Neural progenitor cell (in vitro differentiated cells): ENCODE measurements at places on chromosomes 6 and 20. TPM values are rescaled to one million over a fixed set of nuclear protein-coding genes. Genes with fewer than 3 reads are reported as not detected.

GRCh38 chr20:44911264-44911921 lies 1.5 kb downstream of the PABPC1L start:
- peaks cover 5% of the 10 kb centered on the region for H3K36me3 ChIP-seq
- DNase-seq = peak; percentile 88
- H3K27me3 ChIP-seq = no peaks in the 10 kb centered on the region
- peaks cover 8% of the 10 kb centered on the region for H3K4me1 ChIP-seq
- peak overlapping the region; percentile 91 for H3K4me3 ChIP-seq

DNA sequence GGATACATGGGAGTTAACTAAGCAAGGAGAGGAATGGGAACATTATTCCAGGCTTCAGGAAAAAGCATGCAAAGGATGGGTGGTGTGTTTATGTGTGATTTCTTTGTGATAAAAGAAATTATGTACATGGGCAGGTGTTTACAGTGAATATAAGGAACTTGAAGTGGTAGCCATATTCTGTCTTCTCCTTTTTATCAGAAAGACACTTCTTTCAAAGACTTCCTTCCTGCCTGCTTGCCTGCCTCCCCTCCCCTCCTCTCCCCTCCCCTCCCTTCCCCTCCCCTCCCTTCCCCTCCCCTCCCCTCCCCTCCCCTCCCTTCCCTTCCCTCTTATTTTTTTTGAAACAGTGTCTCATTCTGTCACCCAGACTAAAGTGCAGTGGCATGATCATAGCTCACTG lies 14.4 kb downstream of the CYB5R4 start:
- no peak overlapping the region for H3K27ac ChIP-seq
- H3K27me3 ChIP-seq = no peaks in the 10 kb centered on the region
- DNase-seq = no peak
- no peaks in the 10 kb centered on the region for H3K36me3 ChIP-seq

GRCh38 chr20:44115762-44116644 lies 71.0 kb downstream of the JPH2 start:
- no peaks in the 10 kb centered on the region for H3K27me3 ChIP-seq
- H3K4me1 ChIP-seq = no peaks in the 10 kb centered on the region
- H3K4me3 ChIP-seq = no peak overlapping the region
- no peak overlapping the region for H3K27ac ChIP-seq
- H3K36me3 ChIP-seq = no peaks in the 10 kb centered on the region

GRCh38 chr6:13711733-13712598 lies at the start of gene RANBP9:
RANBP9 (minus strand) TSS chr6:13711835; CDS start chr6:13711505, 330 bp downstream.
- peak within 1 kb of the TSS; percentile 98 for H3K27ac ChIP-seq
- DNase-seq = peak; percentile 94
- H3K4me3 ChIP-seq = peak within 1 kb of the TSS; percentile 98
- no peaks in the 10 kb centered on the region for H3K36me3 ChIP-seq

DNA sequence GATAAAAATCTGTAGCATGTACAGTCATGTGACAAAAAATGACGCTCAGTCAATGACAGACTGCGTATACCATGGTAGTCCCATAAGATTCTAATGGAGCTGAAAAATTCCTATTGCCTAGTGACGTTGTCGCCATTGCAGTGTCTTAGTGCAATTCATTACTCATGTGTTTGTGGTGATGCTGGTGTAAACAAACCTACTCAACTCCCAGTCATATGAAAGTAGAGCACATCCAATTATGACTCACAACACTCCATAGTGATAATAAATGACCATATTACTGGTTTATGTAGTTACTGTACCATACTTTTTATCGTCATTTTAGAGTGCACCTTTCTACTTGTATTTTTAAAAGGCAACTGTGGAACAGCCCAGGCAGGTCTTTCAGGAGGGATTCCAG lies 45.0 kb downstream of the TFAP2A start:
- H3K27ac ChIP-seq = no peak overlapping the region
- H3K4me3 ChIP-seq = no peak overlapping the region
- DNase-seq = no peak
- no peaks in the 10 kb centered on the region for H3K27me3 ChIP-seq
- no peaks in the 10 kb centered on the region for H3K4me1 ChIP-seq
- no peaks in the 10 kb centered on the region for H3K36me3 ChIP-seq

COL10A1 gene
- not detected in 2 replicates for total RNA-seq
